ENCODE measurements at places on chromosomes 3 and 15.
A peak's percentile ranks its signal among the peaks of the same experiment; 100 is the strongest.

- DNase-seq = no peak
Observed at GRCh38 chr3:139574026-139574947, 34.7 kb upstream of the RBP1 start.

DNA sequence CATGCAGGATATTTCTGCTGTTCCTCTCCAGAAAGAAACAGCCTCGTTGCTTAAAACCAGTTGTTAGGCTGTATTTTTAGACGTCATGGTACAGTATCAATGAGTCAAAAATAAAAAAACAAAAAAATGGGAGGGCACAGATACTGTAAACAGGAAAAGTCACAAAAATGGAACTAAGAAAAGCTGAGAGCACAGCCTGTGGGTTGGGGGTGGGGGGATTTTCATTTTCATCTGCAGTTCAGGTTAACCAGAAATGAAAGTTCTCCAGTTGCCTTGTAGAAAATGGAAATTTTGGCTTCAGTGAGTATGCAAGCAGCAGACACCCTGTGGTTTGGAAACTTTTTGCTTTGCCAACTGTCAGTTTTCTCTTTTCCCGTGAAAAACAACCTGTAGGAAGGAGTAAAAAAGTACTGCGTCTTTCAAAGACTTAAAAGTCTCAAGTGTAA is 59.0 kb downstream of the FRMD4B start:
- DNase-seq = no peak

- DNase-seq = no peak
Observed at GRCh38 chr3:27138562-27138961, 230.6 kb downstream of the NEK10 start.

DNA sequence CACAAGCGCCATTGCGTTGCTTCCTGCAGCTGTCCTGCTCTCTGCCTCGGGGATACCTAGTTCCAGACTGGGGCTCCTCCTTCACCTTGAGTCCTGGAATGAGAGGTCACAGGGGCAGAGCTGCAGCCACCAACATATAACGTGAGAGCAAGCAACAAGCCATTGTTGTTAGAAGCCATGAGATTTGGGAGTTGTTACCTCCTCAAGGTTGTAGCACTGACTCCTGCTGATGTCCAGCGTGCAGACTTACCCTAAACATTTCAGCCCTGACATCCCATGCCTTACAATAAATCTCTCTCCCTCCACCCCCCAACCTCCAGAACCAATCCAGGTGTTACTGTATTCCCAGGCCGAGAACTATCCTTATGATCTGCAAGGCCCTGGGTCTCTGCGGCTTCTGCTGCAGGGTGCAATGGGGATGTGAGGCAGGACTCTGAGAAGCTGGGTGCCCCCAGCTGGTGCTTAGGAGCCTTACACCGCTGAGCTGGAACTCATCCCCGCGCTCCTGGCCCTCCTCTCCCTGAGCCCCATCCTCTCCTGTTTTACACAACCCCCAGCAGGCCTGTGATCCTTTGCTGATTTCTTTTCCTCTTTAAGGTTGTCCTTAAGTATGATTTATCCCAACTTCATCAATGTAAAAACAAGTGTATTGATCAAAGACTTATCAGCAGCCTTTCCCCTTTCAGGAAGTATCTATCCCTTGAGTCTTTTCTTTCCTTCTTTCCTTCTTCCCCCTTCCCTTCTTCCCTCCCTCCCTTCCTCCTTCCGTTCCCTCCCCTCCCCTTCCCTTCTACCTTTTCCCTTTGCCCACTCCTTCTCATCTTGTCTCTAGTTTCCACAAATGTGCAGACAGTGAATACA is 84.2 kb upstream of the ABHD2 start:
- DNase-seq = no peak

DNA sequence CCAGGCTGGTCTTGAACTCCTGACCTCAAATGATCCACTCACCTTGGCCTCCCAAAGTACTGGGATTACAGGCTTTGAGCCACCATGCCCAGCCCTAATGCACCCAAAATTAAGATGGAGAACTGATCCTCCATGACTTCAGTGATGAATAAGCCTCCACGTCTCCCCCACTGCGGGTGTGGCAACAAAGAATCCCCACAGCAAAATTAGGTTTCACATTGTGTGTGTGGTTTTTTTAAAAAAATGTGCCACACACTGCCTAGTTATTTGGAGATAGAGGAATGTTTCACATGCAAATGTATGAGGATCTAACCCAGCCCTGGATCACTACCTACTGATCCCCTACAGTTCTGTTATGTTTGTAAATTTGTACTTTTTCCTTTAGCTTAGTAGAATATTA is 17.3 kb downstream of the HDAC11 start:
- DNase-seq = no peak

DNA sequence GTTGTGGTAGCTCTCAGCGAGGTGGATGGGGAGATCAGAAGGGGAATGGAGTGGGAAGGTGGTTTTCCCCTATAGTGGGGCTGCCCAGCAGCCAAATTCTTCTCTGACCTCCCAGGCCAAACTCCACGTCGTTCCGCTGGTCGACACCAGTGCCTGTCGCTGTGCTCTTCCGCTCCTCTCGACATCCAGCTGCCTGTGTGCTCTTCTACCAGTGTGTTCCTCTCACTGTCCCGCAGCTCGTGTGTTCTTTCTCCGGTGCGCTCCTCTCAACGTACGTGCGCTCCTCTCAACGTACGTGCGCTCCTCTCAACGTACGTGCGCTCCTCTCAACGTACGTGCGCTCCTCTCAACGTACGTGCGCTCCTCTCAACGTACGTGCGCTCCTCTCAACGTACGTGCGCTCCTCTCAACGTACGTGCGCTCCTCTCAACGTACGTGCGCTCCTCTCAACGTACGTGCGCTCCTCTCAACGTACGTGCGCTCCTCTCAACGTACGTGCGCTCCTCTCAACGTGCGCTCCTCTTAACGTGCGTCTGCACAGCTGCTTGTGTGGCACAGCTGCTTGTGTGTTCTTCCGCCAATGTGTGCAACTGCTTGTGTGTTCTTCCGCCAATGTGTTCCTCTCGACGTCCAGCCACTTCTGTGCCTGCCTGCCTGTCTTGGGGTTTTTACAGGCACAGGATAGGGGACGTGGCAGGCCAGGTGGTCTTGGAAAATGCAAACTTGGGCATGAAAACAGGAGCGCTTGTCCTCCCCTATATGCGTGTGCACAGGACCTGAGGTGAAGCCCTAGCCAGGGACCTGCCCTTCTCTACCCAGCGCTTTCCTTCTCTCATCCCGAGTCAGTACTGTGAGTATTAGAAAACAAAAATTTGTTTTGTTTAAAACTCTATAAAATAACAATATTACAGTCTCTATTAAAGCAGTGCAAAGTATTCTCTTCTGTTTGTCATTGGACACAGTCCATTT is 991.1 kb downstream of the GBE1 start:
- DNase-seq = no peak

DNA sequence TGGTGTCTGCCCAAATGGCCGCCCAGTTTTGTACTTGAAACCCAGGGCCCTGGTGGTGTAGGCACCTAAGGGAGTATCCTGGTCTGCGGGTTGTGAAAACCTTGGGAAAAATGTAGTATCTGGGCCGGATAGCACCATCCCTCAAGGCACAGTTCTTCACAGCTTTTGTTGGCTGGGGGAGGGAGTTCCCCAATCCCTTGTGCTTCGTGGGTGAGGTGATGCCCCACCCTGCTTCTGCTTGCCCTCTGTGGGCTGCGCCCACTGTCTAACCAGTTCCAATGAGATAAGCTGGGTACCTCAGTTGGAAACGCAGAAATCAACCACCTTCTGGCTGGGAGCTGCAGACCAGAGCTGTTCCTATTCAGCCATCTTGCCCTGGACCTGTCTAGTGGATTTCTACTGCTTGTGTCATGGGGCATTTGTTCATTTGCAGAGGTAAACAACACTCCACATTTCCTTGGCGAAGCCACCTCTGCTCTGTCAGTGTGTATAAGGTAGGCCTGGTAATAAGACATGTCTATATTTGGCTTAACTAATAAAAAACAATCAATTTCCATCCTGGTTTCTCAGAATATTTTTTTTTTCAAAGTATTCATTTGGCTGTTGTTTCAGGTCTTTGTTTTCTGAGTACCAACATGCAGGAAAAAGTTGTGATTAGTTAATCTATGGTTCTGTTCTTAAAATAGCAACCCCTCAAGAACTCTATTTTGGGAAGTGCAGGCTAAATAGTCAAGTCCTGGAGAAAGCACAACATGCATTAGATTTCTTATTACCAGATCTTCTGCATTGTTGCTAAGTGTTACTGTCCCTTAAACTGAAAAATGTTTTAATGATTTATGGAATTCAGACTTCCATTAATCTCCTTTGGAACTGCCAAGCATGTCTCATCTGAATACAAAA is 304.3 kb downstream of the ZIC1 start:
- DNase-seq = no peak

GRCh38 chr15:83144771-83145170 is 37.3 kb downstream of the TM6SF1 start:
- peak; percentile 4 for DNase-seq

- no peak for DNase-seq
Observed at GRCh38 chr3:28544236-28544635, 195.6 kb upstream of the AZI2 start.

GRCh38 chr15:66270932-66271331 is 17.4 kb upstream of the MEGF11 start:
- no peak for DNase-seq

DNA sequence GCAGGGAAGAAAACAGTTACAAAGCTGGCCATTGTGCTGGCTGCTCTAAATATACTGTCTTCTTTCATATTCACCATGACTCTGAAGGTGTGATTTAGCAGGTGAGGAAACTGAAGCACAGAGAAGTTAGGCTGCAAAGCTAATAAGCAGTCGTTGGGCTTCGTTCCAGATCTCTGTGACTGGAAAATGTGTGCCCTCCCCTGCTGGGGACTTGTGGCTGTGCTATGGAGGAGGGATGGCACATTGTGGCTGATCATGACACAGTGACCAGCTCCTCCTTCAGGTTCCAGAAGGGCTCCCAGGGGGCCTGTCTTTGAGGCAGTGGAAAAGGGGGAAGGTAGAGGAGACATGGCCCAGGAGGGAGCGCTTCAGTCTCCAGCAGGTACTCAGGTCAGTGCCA is 19.2 kb downstream of the PXK start:
- no peak for DNase-seq

- DNase-seq = no peak
Observed at GRCh38 chr15:81885135-81885534, 160.7 kb downstream of the MEX3B start.

GRCh38 chr15:70278644-70279043 is 180.9 kb upstream of the TLE3 start:
- DNase-seq = no peak

DNA sequence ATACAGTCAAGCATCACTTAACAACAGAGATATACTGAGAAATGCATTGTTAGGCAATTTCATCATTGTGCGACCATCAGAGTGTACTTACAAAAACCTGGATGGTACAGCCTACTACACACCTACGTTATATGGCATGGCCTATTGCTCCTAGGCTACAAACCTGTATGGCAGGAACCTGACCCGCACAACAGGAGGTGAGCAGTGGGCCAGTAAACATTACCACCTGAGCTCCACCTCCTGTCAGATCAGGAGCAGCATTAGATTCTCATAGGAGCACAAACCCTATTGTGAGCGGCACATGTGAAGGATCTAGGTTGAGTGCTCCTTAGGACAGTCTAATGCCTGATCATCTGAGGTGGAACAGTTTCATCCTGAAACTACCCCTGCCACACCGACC is 89.7 kb downstream of the SCAPER start:
- no peak for DNase-seq

- DNase-seq = no peak
Observed at GRCh38 chr3:152893647-152894046, 58.7 kb downstream of the P2RY1 start.

DNA sequence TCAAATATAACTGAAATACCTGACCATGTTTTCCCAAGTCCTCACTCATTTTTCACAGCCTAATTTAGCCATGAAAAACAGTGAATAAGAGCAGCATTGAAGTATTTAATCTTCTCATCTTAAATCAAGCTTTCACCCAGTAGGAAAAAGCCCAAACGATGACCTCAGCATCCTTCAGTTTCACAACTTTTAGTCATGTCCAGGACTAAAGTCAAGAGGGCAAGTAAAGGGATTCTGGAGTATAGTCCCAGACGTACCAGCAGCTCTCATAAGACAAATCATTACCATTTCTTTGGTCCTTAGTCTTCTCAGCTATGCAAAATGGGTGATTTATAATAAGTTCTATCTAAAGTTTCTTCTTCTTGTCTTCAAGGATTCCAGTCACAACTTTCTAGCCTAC is 237.3 kb downstream of the IL5RA start:
- no peak for DNase-seq

DNA sequence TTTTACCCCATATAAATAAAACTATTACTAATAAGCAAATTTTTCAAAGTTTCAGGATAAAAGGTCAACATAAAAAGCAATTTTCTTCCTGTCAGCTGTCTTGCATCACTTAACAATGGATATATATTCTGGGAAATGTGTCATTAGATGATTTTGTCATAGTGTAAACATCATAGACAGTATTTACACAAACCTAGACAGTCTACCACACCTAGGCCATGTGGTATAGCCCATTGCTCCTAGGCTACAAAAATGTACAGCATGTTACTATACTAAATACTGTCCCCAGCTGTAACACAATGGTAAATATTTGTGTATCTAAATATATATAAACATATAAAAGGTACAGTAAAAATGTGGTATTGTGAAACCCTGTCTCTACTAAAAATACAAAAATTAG is 156.7 kb downstream of the ANO10 start:
- DNase-seq = no peak

DNA sequence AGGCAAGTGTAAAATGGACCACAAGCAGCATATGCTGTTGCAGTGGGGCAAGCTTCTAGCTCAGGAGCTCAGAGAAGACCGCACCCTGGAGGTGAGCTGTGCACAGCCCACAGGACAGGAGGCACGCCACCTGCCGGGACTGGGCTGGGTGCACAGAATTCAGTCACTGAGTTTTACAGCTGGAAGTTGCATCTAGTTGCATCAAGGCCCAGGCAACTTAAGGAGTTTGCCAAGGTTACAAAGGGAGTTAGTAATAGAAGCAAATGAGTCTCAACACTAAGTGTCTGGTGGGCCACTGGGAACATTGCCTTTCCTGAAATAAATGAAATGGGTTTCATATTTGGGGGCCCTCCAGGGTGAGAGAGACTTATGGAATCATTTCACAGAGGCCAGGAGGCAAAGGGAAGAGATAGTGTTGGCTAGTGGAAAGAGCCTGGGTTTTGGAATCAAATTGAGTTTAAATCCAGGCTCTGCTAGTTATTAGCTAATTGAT is 36.0 kb upstream of the TIMP4 start:
- peak; percentile 45 for DNase-seq

GRCh38 chr3:132983143-132983770 is 54.9 kb upstream of the TMEM108 start:
- DNase-seq = no peak

DNA sequence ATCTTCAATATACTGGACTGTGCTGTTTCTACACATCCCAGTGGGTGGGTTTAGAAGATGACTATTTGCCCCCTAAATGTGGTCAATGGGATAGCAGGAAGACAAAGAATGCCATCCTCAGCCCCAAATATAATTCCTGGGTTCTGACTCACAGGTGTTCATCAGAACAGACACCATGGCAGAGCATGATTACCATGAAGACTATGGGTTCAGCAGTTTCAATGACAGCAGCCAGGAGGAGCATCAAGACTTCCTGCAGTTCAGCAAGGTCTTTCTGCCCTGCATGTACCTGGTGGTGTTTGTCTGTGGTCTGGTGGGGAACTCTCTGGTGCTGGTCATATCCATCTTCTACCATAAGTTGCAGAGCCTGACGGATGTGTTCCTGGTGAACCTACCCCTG is 3.0 kb downstream of the CXCR6 start:
- no peak for DNase-seq
